ENCODE measurements at places on chromosomes 2 and 18.
A peak's percentile ranks its signal among the peaks of the same experiment; 100 is the strongest.

GRCh38 chr18:70781860-70782453 lies 493.1 kb downstream of the SOCS6 start:
- peak; percentile 65 for DNase-seq

DNA sequence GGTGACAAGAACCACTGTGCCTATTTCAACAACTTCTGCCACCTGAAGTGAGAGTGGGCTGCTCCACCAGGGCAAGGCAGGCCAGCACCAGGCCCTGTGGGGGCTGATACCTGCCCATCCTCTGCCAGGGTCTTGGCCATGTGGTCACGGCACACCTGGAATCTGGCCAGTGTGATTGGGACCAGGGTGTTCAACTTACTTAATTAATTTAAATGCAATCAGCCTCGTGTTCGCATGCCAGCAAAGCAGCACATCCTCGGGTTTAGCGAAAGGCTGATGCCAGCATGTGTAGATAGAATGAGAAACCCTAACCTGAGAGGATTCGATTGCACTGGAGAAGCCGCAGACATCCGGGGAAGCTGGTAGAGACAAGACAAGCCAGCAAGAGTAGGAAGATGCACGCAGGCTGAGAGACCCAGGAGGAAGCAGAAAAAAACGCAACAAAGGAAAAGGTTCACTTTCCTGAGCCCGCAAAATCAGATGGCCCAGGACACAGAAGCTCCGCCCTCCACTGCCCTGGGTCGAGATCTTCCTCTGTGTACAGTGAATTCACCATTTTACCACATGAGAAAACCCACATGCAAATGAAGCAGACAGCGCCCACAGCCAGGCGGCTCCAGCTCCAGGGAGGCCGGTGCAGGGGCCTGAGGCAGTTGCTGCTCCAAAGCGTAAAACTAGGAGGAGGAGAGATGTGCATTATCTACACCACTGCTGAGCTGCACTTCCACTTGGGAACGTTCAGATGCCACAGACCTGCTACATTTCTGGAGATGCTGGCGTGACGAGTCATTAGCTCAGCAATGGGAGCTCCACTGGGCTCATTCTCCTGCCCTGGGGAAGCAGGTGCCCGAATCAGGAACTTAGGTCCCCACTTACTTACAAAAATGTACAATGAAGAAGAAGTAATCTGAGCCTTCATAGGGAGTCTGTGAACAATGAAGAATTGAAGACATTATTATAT lies 92.1 kb downstream of the TMEM18 start:
- peak; percentile 37 for DNase-seq

GRCh38 chr2:240387669-240388358 lies 47.6 kb upstream of the GPC1 start:
- DNase-seq = no peak

GRCh38 chr2:218281449-218281848 lies 10.9 kb downstream of the TMBIM1 start:
- DNase-seq = no peak

- DNase-seq = no peak
Measured at GRCh38 chr18:75005626-75006025, 203.3 kb downstream of the PTGR3 start.

- no peak for DNase-seq
Measured at GRCh38 chr2:111048856-111049768, 71.6 kb upstream of the BCL2L11 start.

GRCh38 chr2:136247204-136247950 lies 129.4 kb upstream of the CXCR4 start:
- peak; percentile 54 for DNase-seq

GRCh38 chr2:119197529-119198239 lies 25.9 kb upstream of the STEAP3 start:
- DNase-seq = no peak

All from activated naive CD8-positive, alpha-beta T cell treated with anti-CD3 and anti-CD28 coated beads, Interleukin-2, amount 50 U/mL, for 24 hours (primary cell).